Daoy (cell line): ENCODE measurements at places on chromosomes 1 and 21.

- DNase-seq: peak; percentile 74
These were observed 116.0 kb downstream of the TTLL7 start for GRCh38 chr1:83882906-83883305.

- DNase-seq: no peak
These were observed 275.2 kb upstream of the DPYD start for GRCh38 chr1:98196012-98196411.

GRCh38 chr1:65942476-65942875, 149.8 kb downstream of the PDE4B start:
- no peak for DNase-seq

DNA sequence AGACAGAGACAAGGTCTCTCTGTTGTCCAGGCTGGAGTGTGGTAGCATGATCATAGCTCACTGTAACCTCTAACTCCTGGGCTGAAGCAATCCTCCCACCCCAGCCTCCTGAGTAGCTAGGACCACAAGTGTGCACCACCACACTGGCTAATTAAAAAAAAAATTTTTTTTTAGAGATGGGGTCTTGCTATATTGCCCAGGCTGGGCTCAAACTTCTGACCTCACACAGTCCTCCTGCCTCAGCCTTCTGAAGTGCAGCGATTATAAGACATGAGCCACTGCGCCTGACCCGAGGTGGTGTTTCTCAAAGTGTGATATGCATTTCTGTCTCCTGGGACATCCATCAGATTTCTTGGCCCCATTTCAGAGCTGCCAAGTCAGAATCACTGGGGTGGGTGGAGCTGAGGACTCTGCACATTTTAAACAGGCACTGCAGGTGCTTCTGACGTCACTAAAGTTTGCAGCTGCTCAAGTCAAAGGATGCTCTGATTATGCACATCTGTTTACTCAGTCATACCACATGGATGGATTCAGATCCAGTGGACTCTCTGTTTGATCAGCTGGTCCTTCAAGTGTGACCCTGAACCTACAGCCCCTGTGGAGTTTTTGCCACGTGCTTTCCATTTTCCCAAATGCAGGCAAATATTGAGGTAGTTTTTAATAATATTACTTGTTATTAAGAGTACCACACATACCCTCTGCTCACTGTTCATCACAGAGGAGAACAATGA, 21.4 kb downstream of the TGFB2 start:
- no peak for DNase-seq

GRCh38 chr1:166302989-166303758, 136.4 kb upstream of the FAM78B start:
- no peak for DNase-seq

GRCh38 chr1:150568594-150568966, 10.8 kb downstream of the MCL1 start:
- no peak for DNase-seq

GRCh38 chr1:165686121-165686970, 12.0 kb downstream of the ALDH9A1 start:
- no peak for DNase-seq

GRCh38 chr1:36533897-36534296, 51.2 kb upstream of the CSF3R start:
- no peak for DNase-seq

- DNase-seq: no peak
These were observed 61.1 kb upstream of the LAPTM5 start for GRCh38 chr1:30818568-30819243.

- peak; percentile 89 for DNase-seq
These were observed 315.4 kb downstream of the MATN1 start for GRCh38 chr1:30407865-30408580.
